ENCODE measurements at places on chromosomes 6 and 20.

DNA sequence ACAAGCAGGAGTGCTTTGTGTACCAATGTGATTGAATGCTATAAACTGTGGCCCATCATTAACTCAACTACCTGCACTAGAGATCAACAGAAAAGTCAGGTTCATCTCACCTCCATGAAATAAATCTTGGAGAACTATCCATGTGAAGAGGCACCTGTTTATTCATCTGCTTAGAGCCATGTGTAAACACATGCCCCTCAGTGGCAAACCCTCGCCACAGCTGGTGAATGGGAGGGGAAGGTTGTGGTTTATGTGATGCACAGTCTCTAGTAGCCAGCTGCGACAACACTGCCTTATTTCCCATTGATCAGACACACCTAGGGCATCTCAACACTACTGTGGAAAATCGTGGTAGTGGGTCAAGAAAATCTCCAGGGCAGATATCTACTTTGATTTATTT lies 640.2 kb downstream of the PTPRT start:
- no peak for DNase-seq

DNA sequence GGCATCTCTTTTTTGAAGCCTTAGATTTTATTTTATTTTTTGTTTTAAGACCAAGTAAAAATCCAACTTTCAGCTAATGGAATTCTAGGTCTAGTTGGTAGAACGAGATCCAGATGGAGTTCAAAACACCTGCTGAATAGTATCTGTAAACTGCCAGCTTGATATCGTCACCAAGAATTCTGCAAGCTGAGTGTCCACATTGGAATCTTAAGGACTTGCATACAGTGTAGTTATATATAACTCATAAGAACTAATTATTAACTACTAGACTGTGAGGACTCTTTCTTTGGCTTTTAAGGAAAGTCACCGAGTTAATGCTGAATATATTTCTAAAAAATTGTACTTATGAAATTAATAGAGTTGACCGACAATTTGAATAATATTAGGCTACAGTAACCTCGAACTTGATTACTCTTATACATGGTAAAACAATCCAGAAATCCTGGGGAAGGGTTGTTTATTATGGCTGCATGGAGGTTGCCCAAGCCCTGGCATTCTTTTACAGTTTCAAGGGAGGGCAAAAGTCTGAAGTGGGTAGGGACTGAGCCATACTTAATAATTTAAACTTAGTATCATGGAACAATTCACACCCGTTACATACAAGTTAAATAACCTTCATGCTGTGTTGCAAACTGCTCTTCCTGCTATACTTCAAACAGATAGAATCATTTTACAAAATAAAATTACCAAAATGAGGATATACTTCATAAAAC lies 553.9 kb downstream of the PTPRT start:
- no peak for DNase-seq

DNA sequence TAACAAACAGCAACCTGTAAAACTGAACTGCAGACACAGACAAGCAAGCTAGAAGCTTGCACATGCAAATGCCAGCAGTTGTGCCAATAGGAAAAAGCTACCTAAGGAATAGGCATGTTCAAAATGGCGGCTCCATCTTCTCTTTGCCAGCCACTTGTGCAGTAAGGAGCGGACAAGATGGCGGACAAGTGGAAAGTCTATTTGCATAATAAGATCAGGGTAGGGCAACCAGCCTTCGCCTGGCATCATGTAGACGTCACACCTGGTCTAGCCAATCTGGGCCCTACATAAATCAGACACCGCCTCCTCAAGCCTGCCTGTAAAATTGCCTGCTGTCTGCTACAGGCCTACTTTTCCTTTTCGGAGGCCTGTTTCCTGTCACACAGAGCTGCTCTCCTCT lies 18.0 kb downstream of the C6orf52 start:
- no peak for DNase-seq

GRCh38 chr6:32047855-32048766 lies 9.9 kb downstream of the CYP21A2 start:
- DNase-seq, result peak; percentile 12

- no peak for DNase-seq
These were observed 212.9 kb downstream of the QKI start for GRCh38 chr6:163627274-163628062.

- DNase-seq, result no peak
These were observed 274.7 kb downstream of the TFAP2A start for GRCh38 chr6:10140136-10140535.

- no peak for DNase-seq
These were observed 97.5 kb downstream of the GMDS start for GRCh38 chr6:2147766-2148448.

- DNase-seq, result no peak
These were observed 59.7 kb downstream of the GPR6 start for GRCh38 chr6:110037726-110038295.

GRCh38 chr6:24879351-24879750 lies 56.4 kb downstream of the RIPOR2 start:
- no peak for DNase-seq

DNA sequence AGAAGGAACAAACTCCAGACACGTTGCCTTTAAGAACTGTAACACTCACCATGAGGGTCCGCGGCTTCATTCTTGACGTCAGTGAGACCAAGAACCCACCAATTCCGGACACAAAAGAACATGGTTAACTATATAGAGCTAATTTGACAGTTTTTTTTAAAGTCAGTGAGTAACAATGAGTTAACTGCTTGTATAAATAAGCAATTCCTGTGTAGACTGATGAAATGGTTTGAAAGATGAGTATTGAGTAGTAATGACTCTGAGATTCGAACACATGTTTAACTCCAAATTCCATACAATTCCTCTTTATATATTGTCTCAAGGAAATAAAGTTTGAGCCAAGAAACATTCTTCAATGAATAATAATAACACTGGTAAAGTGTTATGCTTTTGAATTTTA lies 478.0 kb downstream of the MMUT start:
- DNase-seq, result no peak

DNA sequence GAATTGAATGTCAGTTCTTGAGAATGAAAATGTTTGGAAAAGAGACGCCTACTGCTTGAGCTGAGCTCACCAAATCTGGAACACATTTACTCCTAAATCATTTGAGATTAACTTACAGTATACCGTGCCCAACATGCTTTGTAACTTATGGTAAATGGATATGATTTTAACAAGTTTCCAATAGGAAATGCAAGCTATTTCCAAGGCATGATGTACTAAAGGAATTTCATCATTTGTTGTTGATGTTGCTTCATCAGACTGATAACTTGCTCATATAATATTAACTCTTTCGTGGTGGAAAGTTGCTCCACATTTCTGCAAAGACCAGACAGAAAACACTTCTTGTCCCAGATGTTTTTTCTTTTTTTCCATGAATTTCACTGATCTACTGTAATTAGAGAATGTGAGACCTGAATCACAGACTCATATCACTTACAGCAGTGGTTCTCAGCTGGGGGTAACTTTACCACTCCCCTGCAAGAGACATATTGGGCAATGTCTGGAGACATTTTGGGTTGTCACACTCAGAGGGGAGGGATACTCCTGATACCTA lies 116.6 kb upstream of the TRAF3IP2 start:
- DNase-seq, result no peak

- DNase-seq, result no peak
These were observed 137.8 kb upstream of the PHACTR1 start for GRCh38 chr6:12578751-12579150.

DNA sequence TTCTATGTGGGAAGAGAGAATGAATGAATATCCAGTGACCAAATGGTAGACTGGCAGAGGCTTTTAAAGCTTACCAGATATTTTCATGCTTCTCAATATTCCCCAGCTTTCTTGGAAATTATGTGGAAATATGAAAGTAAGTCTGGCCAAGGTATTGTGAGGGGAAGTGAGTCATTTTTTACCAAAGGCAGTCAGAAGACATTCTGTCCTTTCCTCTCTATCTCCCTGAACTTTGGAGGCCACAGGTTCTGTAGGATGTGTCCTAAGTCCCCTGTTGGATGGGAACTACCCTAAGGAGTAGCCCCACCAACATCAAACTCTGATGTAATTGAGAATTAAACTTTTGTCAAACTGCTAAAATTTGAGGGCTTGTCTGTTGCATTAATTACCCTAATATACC lies 593.8 kb upstream of the NRSN1 start:
- DNase-seq, result no peak

DNA sequence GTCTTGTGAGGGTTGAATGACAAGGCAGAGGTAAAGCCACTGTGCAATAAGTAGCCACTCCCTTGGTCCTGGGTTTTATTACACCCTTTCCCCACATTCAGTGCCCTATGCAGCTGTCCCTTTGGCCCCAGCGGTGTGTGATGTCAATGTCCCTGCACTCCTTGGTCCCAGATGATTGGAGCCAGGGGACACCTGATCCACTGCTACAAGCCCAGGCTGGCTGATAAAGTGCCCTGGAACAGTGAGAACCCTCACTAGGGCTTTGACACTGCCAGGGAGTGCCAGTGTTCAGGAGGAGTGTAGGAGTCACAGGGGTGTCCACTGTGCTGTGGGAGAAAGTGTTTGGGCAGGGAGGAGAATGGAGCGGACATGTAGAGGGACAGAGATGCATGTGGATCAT lies 30.4 kb downstream of the GABRR1 start:
- DNase-seq, result no peak

DNA sequence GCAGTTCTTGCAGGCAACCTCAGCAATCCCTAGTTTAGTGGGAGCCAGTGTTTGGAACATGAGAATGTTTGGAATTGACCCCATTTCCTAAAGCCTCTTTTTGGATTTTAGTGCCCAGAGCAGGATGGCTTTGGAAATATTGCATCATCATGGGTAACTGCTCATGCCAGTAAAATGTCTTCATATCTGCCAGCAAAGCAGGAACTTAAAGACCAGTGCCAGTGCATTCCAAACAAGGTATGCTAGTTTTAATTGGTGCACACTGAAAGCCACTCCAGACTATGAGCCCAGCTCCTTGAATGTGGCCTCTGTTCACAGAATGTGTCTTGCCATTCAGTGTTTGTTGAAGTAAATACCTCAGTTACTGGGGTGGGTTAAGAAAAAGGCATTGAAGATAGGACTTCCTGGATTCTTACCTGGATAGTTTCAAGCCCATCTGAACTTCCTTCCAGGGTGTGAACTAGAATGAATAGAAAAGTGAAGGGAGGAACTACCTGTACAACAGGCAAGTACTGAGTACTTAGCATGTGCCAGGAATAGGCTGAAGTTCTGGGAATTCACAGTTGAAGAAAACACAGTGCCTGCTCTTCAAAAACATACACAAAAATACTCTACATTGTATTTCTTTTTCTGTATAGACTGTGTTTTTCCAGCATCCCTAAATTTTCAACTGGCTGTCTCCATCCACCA lies 70.5 kb downstream of the COL19A1 start:
- DNase-seq, result no peak

GRCh38 chr6:10613077-10613476 lies 81.3 kb downstream of the C6orf52 start:
- no peak for DNase-seq

DNA sequence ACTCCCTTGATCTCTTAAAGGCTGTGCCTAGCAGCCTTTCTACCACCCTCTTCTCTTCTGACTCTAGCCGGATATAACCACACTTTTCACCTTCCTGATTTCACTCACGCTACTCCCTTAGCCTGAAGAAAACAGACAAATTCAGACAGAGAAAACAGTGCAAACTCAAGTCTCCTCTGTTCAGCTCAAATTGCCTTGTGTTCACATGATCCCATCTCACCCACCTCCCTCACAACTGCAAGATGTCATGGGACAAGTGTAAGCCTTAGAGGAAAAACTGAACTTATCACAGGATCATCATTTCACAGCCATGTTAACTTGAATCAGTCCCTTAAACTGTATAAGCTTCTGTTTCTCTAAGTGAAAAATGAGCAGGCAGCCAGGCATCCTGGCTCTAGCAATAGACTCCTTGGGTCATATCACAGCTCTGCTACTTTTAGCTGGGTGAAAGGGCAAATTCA lies 66.5 kb upstream of the TENT5A start:
- DNase-seq, result no peak

DNA sequence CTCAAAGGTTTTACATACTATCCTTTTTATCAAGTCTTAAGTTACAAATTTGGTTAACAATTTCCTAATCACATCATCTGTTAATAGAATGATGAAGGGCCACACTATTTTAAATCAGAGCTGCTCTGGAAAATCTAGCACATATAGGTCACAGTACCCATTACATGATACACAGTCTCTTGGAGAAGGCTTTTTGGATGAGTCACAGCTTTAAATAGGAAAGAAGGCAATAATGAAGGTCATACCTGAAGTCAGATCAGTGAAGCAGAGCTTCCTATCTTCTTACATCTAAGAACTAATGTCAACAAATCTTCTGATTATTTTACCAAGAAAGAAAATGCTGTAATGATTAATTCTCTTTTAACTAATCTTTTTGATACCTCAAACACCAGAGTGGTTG lies 248.5 kb downstream of the BTBD9 start:
- DNase-seq, result no peak

- no peak for DNase-seq
These were observed 106.7 kb upstream of the DTNBP1 start for GRCh38 chr6:15769511-15770018.

GRCh38 chr6:12094689-12095088 lies 82.6 kb downstream of the HIVEP1 start:
- DNase-seq, result no peak

DNA sequence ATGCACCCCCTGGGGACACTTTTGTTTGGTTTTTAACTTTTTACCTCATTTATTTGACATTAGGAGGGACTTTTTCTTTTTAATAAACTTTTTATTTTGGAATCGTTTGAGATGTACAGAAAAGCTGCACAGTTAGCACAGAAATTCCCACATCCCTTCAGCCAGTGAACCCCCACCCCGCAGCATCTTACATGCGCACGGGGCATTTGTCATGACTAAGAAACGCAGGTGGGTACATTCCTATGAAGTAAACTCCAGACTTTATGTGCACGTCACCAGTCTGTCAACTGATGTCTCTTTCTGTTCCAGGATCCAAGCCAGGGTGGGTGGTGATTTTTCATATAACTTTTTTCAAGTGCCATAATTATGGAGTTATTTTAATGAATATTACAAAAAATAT lies 4.9 kb upstream of the ZNF831 start:
- DNase-seq, result no peak

- no peak for DNase-seq
These were observed 102.3 kb upstream of the SULF2 start for GRCh38 chr20:47887477-47888080.
